ENCODE measurements at places on chromosomes 1 and 21. TPM values are rescaled to one million over a fixed set of nuclear protein-coding genes. Genes with fewer than 3 reads are reported as not detected.

The STRIP1 gene
- polyA plus RNA-seq, result 47.0 TPM

The PLXNA2 gene
- polyA plus RNA-seq, result 16.1 TPM

The HRNR gene
- polyA plus RNA-seq, result 2.3 TPM

GRCh38 chr1:217734973-217735372 is 103.8 kb downstream of the SPATA17 start:
- DNase-seq, result no peak

DNA sequence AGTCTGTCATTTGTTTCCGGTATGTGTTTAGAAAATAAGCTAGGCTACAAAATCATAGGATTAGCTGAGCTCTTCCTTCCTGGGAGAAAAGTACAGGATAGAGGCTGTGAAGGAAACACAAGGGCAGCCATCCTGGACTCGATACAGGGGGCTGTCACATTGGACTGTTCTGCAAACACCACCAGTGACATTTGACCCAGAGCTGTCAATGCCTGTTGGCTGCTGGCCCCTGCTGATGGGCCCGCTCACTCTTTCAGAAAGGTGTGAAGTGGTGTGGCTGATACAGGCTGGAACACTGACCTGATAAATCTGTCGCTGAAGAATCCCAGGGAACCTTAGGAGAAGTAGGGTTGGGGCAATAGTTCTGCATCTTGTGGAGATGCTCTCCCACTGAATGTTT is 183.1 kb downstream of the RHOU start:
- no peak for DNase-seq

The OR6N1 gene
- polyA plus RNA-seq, result not detected

DNA sequence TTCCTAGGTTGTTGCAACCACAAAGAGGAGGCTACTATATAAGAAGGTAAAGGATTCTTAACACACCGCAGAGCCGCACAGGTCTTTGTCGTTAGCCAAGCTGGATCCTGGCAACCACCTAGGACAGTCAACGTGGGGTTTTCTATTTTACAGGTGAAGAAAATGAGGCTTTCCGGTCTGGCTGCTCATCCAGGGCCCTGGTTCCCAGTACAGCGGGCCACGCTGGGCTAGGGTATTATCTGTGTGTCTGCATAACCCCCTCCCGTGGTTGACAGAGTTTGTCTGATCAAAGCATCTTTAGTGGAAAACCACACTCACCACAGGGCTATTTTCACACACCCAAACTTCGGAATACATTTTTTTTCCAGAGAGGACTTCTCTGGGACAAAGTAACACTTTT is 39.0 kb upstream of the PDE9A start:
- no peak for DNase-seq

DNA sequence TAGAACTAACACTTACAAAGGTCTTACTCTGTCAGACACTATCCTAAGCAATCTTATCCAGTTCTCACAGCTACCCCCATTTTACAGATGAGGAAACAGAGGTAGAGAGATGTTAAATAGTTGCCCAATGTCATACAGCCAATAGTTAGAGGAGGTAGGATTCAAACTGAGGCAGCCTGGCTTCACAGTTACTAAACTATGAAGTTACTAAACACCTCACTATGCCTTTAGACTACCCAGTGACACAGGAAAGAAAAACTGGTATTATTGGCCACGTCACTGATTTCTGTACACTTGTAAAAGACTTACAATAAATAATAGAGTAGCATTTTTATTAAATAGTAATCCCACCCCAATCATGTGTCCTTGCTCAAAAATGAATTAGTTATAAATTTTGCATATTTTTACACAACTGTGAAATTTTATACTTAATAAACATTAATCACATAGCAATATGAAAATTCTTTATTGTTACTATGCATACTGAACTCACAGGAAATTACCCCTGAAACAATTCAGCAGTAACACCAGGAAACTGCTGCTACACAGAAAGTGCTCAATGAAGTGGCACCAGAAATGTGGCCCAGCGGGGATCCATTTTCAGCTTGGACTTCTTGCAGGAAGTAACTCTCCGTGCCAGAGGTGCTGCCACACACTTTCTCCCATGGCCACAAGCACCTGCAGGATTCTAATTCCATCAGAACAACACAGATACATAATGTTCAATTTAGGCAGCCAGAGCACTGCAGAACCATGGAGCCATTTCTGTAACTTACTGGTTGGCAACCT is 69.4 kb downstream of the VAV3 start:
- DNase-seq, result peak; percentile 13

DNA sequence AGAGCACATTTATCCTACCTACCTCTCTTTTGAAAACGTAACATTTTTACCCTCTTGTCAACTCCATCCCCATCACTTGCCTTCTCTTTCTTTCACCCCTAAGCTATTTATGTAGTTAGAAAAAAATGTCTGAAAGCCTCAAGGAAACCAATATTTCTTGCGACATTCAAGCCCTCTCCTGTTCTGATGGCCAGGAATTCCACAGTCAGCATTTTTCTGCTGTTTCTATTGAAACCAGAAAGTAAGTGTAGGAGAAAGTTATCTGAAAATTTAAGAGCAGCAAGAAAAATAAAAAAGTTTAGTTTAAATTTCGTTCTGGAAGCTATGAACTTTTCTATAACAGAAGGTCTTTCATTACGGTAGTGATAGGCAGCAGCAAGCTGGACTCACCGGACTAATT is 247.6 kb upstream of the PBX1 start:
- no peak for DNase-seq

The NMNAT1 gene
- 23.9 TPM for polyA plus RNA-seq

The CDC7 gene
- 25.5 TPM for polyA plus RNA-seq

The SPATA1 gene
- 2.1 TPM for polyA plus RNA-seq

- no peak for DNase-seq
Observed at GRCh38 chr1:78068681-78069283, 23.0 kb downstream of the GIPC2 start.

DNA sequence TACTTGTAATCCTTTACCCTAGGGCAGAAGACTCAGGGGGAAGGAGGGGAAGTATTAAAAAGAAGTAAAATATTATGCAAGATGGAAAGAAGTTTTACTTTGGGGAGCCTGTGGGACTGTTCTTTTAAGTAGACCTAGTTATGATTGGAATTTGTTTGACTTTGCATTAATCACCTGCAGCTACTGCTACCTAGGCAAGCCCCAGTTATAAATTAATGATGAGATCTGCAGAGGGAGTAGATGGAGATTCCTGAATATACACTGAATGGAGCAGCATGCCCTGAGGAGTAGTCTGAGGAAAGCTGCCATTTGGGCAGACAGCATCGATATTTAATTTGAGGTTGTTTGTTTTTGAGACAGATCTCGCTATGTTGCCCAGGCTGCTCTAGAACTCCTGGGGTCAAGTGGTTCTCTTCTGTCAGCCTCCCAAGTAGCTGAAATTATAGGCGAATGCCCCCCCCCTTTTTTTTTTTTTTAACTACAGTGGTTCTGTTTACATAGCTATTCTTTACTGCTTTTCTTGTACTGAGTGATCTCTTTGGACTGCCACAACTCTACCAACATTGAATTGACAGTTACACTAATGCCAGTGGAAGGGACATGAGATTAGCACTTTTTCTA is 81.4 kb upstream of the SERTAD4 start:
- no peak for DNase-seq

DNA sequence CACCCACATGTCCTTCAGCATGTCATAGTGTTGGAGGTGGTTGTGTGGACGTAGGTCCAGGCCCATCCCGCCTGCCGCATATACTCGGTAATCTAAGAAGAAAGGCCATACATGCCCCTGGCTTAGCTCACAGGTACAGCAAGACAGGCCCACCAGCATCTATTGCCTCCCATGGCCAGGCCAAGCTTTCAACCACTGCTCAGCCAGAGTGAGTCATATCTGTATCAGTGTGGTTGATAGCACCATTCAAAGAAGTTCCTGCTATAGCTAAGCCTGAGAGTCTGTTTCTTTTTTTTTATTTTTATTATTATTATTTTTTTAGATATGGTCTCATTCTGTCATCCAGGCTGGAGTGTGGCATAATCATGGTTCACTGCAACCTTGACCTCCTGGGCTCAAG is 17.0 kb downstream of the KLHDC8A start:
- DNase-seq, result no peak

- no peak for DNase-seq
Observed at GRCh38 chr21:40054403-40054802, 187.2 kb downstream of the PCP4 start.

DNA sequence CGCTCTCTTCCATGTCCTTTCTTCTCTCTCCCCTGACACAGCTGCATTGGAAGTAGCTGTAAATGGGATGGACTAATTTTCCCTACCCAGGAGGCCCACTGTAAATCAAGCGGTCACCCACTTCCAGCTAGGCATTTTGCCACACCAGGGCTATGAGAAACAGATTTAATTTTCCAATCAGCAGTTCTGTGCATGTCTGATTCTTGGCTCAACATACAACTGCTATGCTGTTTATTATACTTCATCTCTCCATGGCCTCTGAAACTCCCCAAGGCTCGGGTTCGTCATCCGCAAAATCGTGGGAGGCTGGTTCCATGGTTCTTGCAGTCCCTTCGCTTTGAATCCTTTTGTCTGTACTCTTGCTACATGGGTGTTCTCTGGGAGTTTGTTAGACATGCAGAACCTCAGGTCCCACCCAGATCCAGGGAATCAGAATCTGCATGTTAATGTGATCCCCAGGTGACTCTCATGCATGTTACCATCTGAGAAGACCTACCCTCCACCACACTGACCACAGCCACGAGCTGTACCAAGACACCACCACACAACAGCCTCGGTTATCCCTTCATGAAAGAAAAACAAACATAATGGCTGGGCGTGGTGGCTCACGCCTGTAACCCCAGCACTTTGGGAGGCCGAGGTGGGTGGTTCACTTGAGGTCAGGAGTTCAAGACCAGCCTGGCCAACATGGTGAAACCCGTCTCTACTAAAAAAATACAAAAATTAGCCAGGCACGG is 190.5 kb downstream of the GABPA start:
- no peak for DNase-seq

The GCSAML gene
- 1.5 TPM for polyA plus RNA-seq

The DCST1 gene
- polyA plus RNA-seq, result 0.61 TPM

DNA sequence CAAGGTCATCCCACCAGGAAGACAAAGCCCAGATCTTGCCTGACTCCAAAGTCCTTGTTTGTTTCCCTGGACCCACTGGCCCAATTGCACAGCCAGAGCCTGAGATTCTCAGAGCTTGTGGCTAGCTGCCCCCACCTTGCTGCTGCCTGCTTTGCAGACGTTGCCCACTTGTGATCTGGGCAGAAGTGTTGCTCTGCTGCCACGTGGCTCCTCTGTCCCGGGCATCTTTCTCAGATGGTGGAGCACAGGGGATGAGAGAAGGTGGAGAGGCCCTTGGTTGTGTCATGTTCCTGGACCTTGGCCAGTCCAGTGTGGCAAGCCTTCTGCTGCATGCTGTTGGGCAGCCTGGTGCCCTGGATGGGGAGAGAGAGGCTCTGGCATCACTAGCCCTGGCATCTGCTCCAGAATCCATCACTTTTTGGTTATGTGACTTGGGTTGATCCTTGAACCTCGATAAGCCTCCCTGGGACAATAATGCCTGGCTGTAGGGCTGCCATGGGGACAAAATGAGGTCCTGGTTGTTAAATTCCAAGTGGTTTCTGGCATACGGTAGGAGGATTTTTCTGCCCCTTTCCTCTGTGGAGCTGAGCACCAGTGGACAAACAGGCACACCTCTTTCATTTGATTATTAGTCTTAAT is 1.5 kb upstream of the NR0B2 start:
- DNase-seq, result no peak

- DNase-seq, result no peak
Observed at GRCh38 chr1:187244623-187245022, 415.9 kb downstream of the PLA2G4A start.

GRCh38 chr1:226956942-226957713 is 17.0 kb downstream of the COQ8A start:
- no peak for DNase-seq

GRCh38 chr1:41768583-41768982 is 150.1 kb downstream of the HIVEP3 start:
- no peak for DNase-seq

DNA sequence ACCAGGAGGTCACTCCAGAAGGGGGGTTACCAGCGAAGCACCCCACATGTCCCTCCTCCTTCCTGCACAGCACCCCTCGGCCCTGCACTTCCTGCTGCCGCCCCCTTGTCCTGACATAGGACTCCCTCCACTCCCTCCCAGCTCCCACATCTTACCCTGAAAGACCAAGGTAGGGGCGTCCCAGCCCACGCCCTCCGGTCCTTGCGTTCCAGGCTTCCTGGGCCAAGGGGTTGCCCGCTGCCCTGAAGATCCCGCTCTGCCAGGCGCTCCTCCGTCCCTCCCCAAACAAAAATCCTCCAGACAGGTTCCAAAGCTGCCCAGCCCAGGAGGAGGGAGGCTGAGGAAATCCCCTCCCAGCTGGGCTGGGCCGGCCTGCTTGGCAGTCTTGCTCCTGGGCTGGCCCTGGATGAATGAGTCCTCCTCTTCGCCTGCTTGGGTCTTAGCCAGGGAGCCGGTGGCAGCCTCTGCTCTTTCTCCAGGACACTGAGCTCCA is at the start of gene RHBDL2:
Gene RHBDL2 (minus strand): TSS at position 304 of the 493 bp plus-strand sequence. CDS start 22,618 bp downstream, outside the sequence.
- no peak for DNase-seq

- DNase-seq, result no peak
Observed at GRCh38 chr1:40930174-40930964, 49.1 kb upstream of the CTPS1 start.

The LCE2A gene
- polyA plus RNA-seq, result not detected

DNA sequence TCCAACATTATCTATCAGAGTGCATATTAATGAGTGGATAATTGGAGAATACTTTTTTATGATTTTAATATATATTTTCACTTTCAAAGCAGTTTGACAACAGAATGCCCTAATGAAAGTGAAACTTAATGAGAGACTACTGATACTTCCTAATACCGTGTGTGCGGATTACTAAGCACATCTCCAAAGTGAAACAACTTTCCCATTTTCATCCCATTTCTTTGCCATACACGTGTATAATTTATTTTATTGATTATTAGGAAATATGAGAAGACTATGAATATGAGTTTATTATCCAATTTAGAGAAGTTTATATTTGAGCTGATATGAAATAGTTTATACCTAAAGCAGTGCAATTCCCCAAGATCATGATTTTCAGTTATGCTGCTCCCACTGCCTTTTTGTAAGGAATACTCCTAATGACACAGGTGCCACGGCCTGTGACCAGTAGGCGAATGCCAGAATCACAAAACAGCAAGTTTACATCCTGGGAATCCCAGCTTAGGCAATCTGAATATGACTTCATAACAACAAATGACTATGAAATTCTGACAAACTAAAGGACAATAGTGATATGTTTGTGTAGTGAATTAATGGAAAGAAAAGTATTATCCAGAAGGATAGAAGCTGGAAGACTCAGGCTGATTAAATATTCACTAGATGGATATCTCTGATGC is 202.9 kb downstream of the NCAM2 start:
- no peak for DNase-seq

- DNase-seq, result no peak
Observed at GRCh38 chr1:150194381-150195031, 41.4 kb downstream of the ANP32E start.

GRCh38 chr1:56097713-56098112 is 481.6 kb downstream of the PLPP3 start:
- DNase-seq, result no peak

DNA sequence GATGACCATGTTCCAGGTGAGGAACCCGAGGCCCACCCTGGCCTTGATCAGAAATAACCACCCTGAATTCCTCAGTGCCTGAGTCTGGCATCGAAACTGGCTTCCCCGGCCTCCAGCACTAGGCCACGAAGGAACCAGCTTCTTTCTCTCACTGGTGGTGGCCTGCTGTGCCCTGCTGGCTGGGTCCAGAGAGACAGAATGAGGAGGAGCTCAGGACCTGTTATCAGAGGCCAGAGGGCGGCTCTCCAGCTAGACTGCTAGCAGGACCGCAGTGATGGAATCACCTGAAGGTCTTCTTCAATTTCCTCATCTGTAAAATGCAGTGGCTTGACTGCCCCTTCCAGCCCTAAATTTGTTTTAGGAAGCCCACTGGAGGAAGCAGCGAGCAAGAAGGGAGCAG is 20.5 kb downstream of the ROR1 start:
- no peak for DNase-seq

GRCh38 chr1:202164271-202165037 is 4.1 kb upstream of the PTPN7 start:
- no peak for DNase-seq

Data from renal cortex interstitium (tissue), 15 donors.